ENCODE measurements at places on chromosomes 4 and X.

DNA sequence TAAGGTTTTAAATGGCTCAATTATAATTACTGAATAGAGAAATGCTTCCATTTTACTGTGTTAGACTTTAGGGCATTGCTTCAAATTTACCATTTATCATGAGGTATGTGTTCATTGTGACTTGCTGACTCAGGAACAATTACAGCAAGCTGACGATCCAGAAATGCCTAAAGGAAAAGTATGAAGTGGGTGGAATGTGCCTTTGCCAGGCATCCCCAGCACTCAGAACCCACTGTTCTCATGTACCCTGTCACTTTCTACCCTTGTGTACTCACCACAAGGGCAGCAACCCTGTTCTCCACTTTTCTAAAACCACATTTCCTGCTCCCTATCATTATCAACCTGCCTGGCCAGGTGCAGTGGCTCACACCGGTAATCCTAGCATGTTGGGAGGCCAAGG lies 41.5 kb downstream of the QRFPR start:
- DNase-seq, result no peak

GRCh38 chr4:46196086-46196485 lies 72.2 kb upstream of the GABRG1 start:
- DNase-seq, result peak; percentile 6

GRCh38 chrX:12891915-12892506 lies 14.4 kb upstream of the TLR8 start:
- no peak for DNase-seq

- no peak for DNase-seq
Observed at GRCh38 chr4:182578402-182578801, 335.2 kb downstream of the TENM3 start.

DNA sequence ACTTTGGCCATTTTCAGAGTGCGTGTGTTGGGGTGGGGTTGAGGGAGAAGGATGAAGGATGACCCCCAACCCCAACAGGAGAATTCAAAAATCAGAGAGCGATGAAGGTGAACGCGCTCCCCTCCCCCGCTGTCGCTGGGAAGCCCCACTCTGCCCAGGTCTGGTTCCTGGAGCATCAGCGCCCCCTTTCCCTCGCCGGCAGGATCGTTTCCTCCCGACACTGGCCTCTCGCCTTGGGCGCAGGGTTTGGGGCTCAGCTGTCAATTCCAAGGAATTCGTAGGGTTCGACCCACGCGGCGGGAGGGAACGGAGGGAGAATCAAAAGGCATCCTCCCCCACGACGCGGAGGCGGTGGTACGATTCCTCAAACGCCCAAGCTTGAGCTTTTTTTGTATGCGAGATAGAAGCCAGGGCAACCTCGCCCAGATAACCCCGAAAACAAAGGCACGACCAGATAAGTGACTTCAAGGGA lies 1.0 kb upstream of the PDGFRA start:
- DNase-seq, result no peak

DNA sequence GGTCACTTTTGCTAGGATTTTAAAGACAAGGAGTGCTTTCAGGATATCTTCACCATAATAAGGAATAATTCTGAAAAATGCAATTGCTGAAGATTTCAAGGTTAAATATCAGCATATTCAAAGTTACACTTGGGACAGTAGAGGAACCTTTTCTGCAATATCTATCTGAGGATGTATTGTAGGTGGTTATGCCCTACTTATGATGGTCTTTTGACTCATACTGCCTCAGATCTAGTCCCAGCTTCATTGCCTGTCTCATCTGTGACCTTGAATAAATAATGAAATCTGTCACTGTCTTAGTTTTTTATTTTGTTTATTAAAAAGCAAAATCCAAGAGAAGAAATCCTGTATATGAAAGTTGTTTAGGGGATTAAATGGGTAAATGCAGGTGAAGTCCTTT lies 2.9 kb downstream of the BANK1 start:
- DNase-seq, result no peak

- no peak for DNase-seq
Observed at GRCh38 chr4:23946299-23946698, 56.5 kb upstream of the PPARGC1A start.

GRCh38 chr4:88524171-88524570 lies 595 bp upstream of the PYURF start:
- no peak for DNase-seq

- no peak for DNase-seq
Observed at GRCh38 chrX:18748499-18748898, 41.1 kb downstream of the PPEF1 start.

GRCh38 chr4:82592639-82593038 lies 30.9 kb upstream of the TMEM150C start:
- no peak for DNase-seq

GRCh38 chr4:10083331-10083771 lies 33.2 kb downstream of the WDR1 start:
- DNase-seq, result no peak

GRCh38 chr4:184648313-184649025 lies 778 bp downstream of the CASP3 start:
- no peak for DNase-seq

DNA sequence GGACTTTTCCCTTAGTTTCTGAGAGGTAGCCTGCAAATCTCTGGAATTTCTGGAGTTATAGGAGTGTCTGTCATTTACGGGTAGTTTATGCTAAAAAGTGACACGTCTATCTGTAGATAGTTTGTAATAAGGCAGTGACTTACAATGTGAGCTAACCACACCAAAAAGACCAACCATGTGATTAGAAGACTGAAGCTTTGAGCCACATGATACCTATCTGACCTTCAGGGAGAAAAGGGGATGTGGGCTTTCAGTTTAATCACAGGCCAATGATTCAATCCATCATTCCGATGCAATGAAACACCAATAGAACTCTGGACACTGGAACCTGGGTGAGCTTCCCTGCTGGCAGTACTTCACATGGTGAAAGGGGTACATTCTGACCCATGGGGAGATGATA lies 254.6 kb upstream of the GK2 start:
- no peak for DNase-seq

DNA sequence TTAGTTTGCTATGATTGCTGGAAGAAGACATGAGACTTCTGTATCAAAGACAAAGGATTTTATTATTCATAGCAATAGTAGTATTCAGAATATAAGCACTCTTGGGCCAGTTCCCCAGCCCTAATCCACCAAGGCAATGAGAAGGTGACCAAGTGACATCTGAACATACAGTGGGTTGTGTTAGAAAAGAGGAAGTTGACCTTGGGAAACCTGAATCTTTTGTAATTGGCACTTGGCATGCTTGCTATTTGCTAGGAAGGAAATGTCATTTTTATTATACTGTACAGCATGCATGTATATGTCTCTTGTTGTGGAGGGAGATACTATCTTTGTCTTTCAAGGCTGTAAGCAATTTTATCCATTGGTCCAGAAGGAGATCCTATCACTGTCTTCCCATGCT lies 216.1 kb upstream of the FAT1 start:
- DNase-seq, result no peak

DNA sequence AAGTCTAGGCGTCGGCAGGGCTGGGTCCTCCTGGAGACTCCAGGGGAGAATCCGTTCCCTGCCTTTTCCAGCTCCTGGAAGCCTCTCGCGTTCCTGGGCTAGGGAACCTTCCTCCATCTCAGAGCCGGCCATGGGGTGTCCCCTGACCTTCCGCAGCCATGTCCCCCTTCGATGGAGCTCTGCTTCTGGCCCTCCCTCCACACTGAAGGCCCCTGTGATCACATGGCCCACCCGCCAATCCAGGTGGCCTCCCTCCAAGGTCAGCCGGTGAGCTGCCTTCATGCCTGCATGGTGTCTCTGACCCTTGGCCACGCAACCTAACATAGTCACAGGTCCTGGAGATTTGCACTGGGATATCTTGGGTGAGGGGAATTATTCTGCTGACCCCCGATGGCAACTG lies 69.6 kb downstream of the TRMT44 start:
- DNase-seq, result no peak

DNA sequence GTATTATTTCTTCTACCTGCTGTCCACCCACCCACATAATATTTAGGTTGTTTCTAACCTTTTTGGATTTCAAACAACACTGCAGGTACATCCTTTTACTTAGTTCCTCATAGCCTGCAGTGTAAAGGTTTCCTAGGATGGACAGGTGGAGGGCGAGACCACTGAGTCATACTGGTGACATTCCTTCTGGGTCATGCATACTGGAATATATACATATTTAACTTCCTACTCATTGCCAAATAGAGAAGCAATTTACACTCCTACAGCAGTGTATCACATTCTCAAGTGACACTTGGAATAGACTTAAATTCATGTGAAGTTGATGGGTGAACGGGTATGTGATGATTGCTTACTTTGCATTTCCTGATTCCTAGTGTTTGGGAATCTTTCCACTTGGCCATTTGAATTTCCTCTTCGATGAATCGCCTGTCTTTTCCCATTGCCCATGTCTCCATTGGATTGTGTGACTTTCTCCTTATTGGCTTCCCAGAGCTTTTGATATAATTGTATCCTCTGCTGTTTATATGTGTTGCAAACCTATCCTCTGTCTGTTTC lies 8.2 kb upstream of the PPP2R2C start:
- DNase-seq, result no peak

- DNase-seq, result no peak
Observed at GRCh38 chr4:67549123-67549522, 3.8 kb upstream of the CENPC start.

DNA sequence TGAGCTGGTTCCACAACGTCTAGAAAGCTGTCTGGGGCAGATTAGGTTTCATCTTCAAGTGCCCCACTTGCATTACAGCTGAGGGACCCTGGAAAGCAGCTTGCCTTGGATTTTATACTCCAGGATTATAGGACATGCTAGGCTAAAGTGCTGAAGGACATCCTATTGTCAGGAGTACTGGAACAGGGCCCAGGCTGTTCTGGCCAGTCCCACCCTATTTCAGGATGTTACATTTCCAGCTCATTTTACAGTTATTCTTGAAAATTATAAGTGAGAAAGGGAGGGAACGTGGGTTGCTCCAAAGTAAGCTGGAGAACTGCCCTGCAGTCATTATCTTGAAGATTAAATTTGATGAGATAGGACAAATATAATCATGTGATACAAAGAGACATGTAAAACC lies 71.0 kb upstream of the UGT8 start:
- no peak for DNase-seq

DNA sequence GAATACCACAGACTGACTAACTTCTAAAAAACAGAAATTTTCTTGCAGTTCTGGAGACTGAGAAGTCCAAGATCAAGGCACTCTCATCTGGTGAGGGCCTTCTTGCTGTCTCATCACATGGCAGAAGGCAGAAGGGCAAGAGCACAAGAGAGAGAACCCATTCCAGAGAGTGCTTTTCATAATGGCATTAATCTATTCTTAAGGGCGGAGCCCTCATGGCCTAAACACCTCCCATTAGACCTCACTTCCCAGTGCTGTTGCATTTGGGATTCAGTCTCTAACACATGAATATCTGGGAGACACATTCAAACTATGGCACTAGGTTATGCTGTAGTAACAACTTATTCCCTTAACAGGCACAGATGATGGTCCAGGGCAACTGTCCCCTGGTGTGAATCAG lies 37.1 kb upstream of the TLR2 start:
- DNase-seq, result no peak

DNA sequence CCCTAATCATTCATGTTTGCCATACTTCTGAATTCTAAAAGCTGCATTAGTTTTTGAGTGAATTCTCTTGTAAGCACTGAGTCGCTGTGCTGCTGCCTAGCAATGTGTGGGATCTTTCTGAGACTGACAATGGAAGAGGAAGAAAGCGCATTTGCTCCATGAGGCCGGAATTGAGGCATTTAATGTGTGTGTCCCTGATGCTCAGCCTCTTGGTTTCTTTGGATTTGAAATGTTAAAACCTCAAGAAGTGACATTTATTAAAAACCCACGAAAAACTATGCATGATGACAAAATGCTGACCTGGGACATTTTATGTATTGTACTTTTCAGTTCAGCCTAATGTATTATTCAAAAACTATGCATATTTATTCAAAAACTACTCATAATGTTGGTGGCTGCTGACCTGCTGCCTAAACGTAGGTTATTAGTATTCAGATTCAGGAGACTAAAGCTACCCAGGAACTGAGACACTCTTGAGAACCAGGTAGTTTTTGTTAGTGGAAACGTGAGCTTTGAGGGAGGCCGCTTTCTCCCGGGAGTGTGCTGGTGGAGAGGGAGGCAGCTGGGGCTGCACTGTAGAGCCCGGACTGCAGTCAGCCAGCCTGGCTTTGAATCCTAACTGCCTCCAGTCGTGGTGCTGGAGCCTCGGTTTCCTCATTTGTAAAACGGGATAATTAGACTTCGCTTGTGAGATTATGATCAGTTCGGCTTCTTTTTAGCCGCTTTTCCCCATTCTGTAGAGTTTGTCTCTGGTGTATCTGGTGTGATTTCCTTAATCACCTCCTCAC lies 11.3 kb downstream of the RGS12 start:
- DNase-seq, result no peak

GRCh38 chr4:38185406-38186144 lies 225.4 kb downstream of the PTTG2 start:
- no peak for DNase-seq

DNA sequence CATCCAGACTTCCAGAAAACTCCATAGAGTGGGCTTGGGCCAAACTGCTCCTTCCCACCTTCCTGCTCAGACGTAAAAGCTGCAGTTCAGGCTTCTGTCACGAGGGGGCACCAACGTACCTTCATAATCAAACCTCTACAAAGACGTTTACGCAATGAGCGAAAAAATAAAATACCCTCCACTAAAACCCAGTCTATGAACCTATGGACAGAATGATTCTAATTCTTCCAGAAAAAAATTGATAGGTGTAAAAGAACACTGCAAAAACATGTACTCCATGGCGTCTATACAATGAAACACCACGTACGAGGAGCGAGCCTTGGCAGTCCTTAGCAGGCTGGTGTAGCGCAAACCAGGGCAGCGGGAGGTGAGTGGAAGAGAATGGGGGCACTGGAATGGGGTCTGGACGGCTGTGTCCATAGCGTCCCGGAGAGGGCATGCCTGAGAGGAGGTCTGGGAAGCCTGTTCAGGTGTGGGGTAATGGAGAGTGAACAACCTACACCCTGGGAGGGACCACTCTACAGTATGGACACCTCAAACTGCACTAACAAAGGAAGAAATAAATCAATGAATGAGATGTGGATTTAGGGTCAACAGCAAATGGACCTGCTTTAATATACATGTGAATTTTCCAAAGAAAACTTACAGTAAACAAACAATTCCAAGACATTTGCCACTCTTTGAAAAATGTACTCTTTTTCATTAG lies 14.4 kb upstream of the RAB40A start:
- peak; percentile 51 for DNase-seq

DNA sequence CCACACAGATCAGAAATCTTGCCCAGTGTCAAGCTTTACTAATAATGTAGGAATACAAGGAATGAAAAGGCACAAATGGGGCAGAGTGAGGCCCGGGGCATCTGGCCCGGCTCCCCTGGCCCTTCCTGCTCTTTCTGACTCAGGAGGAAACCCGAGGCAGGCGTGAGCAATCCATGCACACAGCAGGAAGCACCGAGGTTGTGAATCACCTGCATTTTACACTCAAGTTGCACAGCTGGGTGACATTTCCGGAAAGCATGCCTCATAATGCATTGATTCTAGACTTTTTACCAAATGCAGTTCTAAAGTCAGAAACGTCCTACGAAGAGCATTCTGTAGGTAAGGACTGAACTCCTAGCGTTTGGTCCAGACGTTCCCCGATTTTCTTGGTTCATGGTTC lies 38.9 kb downstream of the PRIMPOL start:
- DNase-seq, result no peak

- DNase-seq, result no peak
Observed at GRCh38 chr4:182743815-182744214, 173.4 kb downstream of the DCTD start.
